B cell (primary cell): ENCODE measurements at places on chromosomes 5 and 9.
A peak's percentile ranks its signal among the peaks of the same experiment; 100 is the strongest.

- no peaks in the 10 kb centered on the region for H3K4me1 ChIP-seq
- no peaks in the 10 kb centered on the region for H3K36me3 ChIP-seq
- DNase-seq: no peak
- H3K27me3 ChIP-seq: no peaks in the 10 kb centered on the region
- no peak overlapping the region for H3K27ac ChIP-seq
Observed at GRCh38 chr9:101469026-101469425, 33.5 kb upstream of the ALDOB start.

DNA sequence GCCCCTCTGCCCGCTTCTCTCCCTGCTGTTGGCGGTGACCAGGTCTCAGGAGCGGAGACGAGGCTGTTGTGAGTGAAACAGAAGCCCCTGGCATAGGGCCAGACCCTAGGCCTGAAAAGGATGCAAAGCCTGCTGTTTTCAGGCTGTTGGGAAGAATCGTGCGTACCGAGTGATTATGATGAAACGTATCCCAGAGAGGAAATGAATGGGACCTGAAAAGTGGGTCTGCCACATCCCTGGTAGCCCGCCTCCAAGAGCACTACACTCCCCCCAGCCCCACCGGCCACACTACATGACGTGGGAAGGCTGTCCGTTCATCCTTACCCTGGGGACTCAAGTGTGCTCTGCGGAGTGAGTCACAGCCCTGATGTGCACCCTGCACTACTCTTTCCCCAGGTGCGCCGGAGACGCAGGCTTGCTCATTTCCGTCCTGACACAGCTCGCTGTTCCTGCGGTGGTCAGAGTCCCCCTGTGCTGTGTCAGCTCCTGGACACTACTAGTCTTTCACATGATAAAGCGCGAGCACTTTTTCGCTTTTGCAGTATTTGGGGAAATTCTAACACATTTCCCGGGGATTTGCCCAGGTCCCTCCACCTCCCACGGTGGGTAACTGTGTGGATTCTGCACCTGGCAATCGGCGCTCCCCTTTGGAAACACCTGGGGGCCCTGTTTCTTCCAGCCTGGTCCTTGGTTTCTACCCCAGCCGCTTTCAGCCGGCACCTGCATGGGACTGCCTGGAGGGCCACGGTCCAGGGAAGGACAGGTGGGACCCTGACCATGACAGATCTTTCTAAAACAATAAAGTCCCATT, 91.5 kb downstream of the ANKRD33B start:
- no peak overlapping the region for H3K27ac ChIP-seq
- no peaks in the 10 kb centered on the region for H3K27me3 ChIP-seq
- H3K36me3 ChIP-seq: peaks cover 21% of the 10 kb centered on the region
- DNase-seq: no peak

DNA sequence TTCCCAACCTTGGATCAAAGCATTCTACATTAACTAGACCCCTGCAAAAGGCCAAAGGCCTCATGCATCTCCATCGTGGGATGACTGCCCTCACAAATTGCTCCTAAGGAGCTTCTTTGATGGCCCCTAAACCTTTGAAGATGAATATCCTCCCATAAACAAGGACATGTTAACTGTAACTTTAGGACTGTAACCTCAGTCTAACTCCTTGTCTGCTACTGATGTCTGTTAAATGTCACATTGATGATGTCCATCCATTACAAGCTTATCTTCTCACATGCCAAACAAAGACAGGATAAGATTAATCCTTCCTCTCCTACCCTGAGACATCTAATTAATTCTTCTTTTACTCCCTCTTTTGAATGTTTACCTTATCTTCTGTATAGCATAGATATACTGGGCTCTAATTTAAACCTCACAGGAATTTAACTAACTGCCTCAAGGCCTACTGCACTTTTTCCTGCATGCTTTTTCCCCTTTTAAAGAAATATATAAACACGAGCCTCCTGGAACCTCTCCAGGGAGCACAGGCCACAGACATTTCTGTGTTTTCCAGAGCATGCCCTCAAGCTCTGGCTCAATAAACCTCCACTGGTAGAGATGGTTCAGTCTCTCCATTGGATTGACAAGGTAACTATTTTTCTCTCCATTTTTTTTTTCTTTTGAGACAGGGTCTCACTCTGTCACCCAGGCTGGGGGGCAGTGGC, 90.6 kb upstream of the SLC25A48 start:
- no peaks in the 10 kb centered on the region for H3K27me3 ChIP-seq
- no peak overlapping the region for H3K27ac ChIP-seq

DNA sequence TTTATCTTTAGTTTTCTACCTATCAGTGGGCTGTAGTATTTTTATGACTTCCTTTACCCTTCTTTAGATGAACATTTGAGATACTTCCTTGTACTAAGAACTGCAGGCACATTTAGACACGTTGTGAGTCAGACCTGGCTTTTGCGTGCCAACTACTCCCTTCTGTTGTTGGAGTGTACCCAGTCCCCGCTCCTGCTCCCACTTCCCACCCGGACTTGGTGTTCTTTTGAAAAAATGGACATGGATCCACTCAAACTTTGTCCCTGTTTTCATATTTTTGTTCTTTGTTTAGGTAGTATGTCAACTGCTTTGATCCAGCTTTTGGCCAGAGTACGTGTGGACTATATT, 60.7 kb downstream of the PARP8 start:
- DNase-seq: no peak
- peaks cover 6% of the 10 kb centered on the region for H3K4me1 ChIP-seq
- no peak overlapping the region for H3K27ac ChIP-seq
- H3K36me3 ChIP-seq: no peaks in the 10 kb centered on the region
- no peaks in the 10 kb centered on the region for H3K27me3 ChIP-seq

DNA sequence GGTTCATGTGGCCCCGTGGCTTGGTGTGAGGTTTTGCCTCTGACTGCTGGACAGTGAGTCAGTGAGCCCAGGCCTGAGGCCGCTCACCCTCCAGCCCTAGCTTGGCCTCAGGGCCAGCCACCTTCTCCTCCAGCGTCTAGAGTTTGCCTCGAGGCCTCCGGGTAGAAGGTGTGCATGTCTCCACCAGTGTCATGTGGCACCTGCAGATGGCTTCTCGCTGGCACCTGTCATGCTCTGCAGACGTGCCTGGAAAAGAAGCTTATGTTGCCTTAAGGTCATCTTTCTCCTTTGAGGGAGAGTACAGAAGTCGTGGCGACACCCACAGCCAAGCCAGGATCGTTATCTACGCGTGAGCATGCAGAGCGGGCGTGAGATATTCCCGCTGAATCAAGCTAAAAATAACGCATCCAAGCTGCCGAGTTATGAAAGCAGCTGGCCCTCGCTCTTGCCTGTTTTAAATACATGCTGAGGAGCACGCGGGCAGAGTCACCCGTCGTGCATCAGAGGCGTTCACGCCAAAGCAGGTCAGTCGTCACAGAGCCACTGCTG, 79.7 kb upstream of the FCN2 start:
- H3K27me3 ChIP-seq: no peaks in the 10 kb centered on the region
- no peak for DNase-seq
- no peak overlapping the region for H3K27ac ChIP-seq
- H3K4me3 ChIP-seq: no peak overlapping the region
- no peaks in the 10 kb centered on the region for H3K4me1 ChIP-seq

DNA sequence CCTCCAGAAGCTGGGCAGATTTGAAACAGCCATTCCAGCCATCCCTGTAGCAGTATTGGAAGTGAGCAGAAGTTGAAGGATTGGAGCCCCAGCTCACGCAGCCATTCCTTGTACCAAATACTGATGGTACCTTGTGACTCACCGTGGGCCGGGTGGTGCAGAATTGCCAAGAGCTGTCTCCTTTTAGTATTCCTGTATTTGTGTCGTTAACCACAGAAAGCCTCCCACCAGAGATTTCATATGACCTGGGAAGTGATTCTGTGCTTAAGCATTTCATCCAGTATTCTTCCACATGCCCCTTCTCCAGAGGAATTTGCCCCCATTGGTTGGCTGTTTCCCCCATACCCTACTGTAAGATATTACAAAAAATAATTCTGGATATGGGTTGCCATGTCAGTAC, 17.7 kb upstream of the TLX3 start:
- H3K27me3 ChIP-seq: peaks cover 7% of the 10 kb centered on the region
- H3K4me3 ChIP-seq: no peak overlapping the region
- H3K27ac ChIP-seq: no peak overlapping the region
- H3K4me1 ChIP-seq: no peaks in the 10 kb centered on the region
- H3K36me3 ChIP-seq: no peaks in the 10 kb centered on the region

DNA sequence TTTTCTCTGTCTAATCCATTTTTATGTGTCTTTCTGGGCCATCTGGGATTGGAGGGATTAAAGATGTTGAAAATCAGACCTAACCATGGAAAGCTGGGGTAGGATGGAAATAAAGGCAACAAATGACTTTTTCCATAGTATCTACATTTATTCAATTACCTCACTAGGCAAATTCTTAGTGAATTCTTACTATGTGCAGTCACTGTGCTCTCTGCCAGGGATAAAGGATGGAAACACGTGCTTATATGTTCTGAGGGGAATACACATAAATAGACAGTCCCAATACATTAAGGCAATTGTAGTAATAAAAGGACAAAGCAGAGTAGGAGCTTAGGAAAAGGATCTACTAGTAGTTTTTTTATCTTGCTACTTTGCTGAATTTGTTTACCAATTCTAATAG, 214.2 kb downstream of the PRR16 start:
- no peaks in the 10 kb centered on the region for H3K4me1 ChIP-seq
- no peaks in the 10 kb centered on the region for H3K36me3 ChIP-seq
- no peaks in the 10 kb centered on the region for H3K27me3 ChIP-seq
- H3K4me3 ChIP-seq: no peak overlapping the region
- no peak for DNase-seq
- H3K27ac ChIP-seq: no peak overlapping the region

- H3K36me3 ChIP-seq: peaks cover 2% of the 10 kb centered on the region
- DNase-seq: no peak
- no peak overlapping the region for H3K27ac ChIP-seq
- H3K4me3 ChIP-seq: no peak overlapping the region
Observed at GRCh38 chr9:128324401-128324800, 1.8 kb downstream of the COQ4 start.

- H3K36me3 ChIP-seq: no peaks in the 10 kb centered on the region
- H3K4me1 ChIP-seq: no peaks in the 10 kb centered on the region
- no peaks in the 10 kb centered on the region for H3K27me3 ChIP-seq
Observed at GRCh38 chr5:34977934-34978613, 48.7 kb downstream of the DNAJC21 start.

- H3K4me1 ChIP-seq: no peaks in the 10 kb centered on the region
- H3K27ac ChIP-seq: no peak overlapping the region
- DNase-seq: peak; percentile 57
- no peaks in the 10 kb centered on the region for H3K36me3 ChIP-seq
Observed at GRCh38 chr9:135971892-135972291, 10.7 kb upstream of the UBAC1 start.

DNA sequence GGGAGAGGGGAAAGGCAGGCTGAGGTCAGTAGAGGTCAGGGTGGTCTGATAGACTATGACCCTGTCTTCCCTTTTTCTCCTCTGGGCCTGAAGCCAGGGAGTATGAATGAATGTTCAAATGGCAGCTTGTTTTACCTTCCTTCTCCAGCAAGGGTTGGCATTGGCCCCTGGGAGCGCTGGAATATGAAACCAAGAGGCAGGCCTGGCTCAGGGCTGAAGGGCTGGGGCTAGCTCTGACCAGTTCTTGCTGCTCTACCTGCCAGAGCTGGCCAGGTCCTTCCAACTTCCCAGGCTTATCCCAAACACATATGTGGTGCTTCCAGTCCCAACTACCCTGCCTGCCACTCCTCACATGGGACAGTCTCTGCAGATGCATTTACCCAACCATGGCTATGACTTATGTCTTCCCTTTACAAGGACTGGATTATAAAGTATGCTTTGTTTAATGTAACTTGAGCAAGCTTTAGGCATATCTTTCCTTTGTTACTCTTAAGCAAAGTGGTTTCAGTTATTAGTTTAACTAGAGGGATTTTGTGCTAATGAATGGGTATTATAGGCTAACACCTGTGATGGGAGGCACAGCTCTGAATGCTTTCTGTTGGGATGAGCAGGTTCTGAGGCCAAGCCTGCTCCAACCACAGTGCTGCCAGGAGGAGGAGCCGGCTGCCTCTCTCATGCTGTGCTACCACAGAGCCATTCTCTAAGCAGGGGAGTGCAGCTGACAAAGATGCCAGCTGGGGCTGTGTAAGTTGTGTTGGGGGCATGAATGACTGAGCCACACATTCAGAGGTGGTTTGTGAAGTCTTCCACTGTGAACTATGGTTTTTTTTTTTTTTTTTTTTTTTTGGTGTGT, 6.1 kb downstream of the CCNI2 start:
- no peak overlapping the region for H3K4me3 ChIP-seq
- H3K27ac ChIP-seq: no peak overlapping the region
- H3K4me1 ChIP-seq: no peaks in the 10 kb centered on the region
- H3K27me3 ChIP-seq: peaks cover 3% of the 10 kb centered on the region
